HepG2 (cell line): ENCODE measurements at places on chromosomes 3 and 15.

DNA sequence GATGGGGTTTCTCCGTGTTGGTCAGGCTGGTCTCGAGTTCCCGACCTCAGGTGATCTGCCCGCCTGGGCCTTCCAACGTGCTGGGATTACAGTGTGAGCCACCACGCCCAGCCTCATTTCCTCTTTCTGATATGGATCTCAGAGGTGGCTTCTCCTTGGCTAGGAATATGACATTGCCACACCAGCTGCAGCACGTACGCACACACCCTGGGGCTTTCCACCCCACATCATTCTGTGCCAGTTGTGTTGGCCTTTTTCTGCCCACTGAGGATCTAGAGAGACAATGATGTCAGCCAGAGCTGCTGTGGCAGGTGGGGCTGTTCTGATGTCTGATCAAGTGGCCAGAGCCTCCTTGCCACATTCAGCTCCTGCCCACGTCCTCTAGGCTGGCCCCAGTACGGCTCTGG, 29.0 kb downstream of the TMEM45A start:
- no peak for DNase-seq

GRCh38 chr15:29880341-29880740, 58.1 kb upstream of the TJP1 start:
- no peak for DNase-seq

DNA sequence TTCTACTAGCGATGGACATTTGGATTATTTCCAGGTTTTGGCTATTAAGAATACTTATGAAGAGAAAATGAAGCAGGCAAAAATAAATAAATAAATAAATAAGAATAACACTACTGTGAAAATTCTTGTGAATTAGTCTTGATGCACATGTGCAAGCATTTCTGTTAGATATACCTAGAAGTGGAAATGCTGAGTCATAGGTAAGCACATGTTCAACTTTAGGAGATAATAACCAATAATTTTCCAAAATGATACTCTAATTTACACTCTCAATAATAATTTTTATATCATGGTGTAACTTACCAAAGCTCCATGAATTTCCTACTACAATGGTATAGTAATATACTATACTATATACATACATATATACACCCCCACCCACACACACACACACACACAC, 23.4 kb downstream of the EMC4 start:
- no peak for DNase-seq

DNA sequence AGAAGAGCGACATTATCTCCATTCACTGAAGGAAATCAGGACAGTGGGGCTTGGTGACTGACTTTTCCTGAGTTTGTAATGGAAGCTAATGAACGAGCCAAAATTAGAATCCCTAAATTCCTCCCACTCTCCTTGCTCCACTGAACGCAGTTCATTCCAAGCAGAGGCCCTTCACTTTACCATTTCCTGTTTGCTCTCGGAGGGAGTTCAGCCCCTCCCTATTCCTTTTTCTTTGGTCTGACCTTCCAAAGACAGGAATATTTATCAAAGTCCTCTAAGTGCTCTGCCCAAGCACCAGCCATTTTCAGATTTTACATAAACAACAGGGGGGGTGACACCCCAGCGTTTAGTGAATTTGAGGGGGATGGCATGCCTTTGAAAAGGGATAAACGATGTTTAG, 24.0 kb upstream of the PTPRG start:
- DNase-seq, result no peak

GRCh38 chr3:54573858-54574257, 354.0 kb downstream of the LRTM1 start:
- no peak for DNase-seq

- DNase-seq, result no peak
Measured at GRCh38 chr3:52530918-52531826, 2.5 kb downstream of the NT5DC2 start.

GRCh38 chr3:122892118-122892960, 97.5 kb downstream of the SLC49A4 start:
- no peak for DNase-seq

DNA sequence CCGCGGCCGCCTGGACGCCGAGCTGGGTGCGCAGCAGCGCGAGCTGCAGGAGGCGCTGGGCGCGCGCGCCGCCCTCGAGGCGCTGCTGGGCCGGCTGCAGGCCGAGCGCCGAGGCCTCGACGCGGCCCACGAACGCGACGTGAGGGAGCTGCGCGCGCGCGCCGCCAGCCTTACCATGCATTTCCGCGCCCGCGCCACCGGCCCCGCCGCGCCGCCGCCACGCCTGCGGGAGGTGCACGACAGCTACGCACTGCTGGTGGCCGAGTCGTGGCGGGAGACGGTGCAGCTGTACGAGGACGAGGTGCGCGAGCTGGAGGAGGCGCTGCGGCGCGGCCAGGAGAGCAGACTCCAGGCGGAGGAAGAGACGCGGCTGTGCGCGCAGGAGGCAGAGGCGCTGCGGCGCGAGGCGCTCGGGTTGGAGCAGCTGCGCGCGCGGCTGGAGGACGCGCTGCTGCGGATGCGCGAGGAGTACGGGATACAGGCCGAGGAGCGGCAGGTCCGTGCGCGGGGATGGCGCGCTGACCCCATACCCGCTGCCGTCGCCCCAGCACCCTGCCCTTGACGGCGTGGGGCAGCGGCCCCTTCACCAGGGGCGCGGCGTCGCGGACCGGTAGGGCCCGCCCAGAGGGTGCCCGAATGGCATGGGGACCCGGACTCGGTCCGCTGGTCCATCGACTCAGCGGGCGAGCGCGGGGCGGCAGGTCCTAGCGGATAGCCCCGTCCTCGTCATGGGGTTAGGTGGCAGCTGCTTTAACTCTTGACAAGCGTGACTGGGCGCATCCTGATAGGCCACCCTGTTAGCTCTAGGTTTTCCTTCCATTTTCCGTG, 848 bp downstream of the SYNM start:
- DNase-seq, result no peak

GRCh38 chr15:51094606-51095569, at the start of gene TNFAIP8L3:
Gene TNFAIP8L3, minus strand, starts transcription at chr15:51094906. Its CDS starts 311 bp downstream, at chr15:51094595.
- DNase-seq, result peak; percentile 7

GRCh38 chr3:33099701-33100100, 2.8 kb upstream of the GLB1 start:
- DNase-seq, result peak; percentile 29

DNA sequence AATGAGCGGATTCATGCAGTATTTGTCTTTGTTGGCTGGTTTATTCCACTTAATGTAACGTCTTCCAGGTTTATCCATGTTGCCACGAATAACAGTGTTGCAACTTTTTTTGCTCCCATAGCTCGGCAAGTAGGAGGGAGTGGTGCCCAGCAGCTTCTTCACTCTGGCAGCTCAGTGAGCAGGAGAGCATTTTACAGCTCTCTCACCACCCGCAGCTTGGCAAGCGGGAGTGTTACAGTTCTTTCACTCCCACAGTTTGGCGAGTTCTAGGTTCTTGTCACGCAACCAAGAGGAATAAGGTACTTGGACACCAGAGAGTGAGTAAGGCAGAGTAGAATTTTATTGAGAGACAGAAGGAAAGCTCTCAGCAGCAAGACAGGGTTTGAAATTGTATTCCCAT, 935.2 kb downstream of the TBL1XR1 start:
- no peak for DNase-seq
